Glutamatergic neuron (in vitro differentiated cells): ENCODE measurements at places on chromosomes 4 and X.

GRCh38 chrX:97616883-97617530 is 733.3 kb downstream of the RPA4 start:
- DNase-seq = no peak

DNA sequence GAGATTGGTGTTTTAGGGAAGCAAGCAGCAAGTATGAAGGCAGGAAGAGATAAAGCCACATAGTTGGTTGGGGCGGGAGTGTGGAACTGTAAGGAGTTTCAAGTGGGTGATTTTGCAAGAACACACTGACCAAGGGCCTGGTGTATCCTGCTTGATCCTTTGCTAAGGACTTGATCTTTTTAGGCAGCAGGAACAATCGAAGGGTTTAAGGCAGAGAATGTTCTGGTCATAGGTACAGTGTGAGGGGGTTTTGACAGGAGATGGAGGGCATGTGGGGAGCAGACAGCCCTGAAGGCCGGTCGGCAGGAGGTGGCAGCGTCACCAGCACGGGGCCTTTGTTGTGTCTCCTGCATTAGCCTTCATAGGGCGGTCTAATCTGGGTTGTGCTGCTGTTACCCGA is 54.7 kb downstream of the FAM193A start:
- peak; percentile 45 for DNase-seq

DNA sequence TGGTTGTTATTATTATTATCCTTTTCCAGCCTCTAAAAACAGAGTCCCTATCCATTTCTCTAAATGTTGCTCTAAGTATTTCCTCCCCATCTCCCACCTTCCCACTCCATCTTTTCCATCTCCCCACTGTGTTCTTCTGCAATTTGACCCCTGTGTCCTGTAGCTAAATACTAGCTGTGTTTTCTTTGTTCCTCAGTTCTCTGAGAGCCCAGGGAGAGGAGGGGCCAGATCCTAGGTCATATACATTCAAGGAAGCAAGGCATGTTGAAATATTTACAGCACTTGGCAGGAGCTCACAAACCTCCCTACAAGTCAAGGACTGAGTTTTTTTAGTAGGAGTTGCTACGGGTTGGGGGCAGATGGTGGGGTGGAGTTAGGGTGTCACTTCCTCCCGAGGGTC is 10.5 kb downstream of the SLC16A2 start:
- no peak for DNase-seq

GRCh38 chr4:62030958-62031357 is 830.8 kb downstream of the ADGRL3 start:
- DNase-seq = no peak

- DNase-seq = no peak
Measured at GRCh38 chr4:99457270-99457669, 22.1 kb upstream of the ADH7 start.

GRCh38 chr4:138519436-138519835 is 277.3 kb upstream of the SLC7A11 start:
- no peak for DNase-seq

GRCh38 chrX:152614791-152615190 is 22.9 kb upstream of the GABRQ start:
- DNase-seq = no peak

DNA sequence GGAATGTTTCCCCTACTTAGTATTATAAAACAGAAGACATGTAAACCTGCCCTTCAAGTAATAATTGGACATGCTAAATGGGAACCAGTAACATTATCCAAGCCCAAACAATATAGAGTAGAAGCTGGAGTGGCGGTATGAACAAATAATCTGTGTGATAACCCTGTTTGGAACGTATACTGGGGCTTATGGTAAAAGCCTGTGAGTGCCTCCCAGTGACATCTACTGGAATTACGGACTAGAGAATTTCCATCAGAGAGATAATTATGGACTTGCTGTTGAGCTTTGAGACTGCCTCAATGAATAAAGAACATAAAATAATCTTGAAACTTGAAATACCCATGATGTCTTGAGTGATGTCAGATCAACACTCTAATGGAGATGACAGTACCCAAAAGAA is 406.3 kb upstream of the GRIA3 start:
- no peak for DNase-seq

GRCh38 chr4:159105761-159106243 is 2.9 kb downstream of the RAPGEF2 start:
- no peak for DNase-seq

GRCh38 chr4:41146196-41146595 is 68.1 kb downstream of the APBB2 start:
- no peak for DNase-seq

DNA sequence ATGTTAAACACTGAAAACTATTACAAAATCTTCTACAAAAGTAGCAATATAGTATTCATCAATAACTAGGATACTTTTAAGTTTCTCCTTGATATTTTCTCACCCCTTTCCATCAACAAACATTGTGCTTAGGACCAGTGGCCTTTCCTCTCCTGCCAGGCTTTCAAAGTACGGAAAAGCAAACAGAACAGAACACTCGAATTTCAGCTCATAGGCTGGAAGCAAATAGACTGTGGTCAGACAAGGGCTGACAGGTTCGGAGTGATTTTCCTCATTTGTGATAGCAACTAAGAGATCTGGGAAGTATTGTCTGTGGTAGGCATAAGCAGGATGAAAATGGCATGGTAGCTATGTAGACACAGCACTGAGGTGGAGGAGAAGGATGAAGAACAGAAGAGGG is 68.6 kb upstream of the SORBS2 start:
- DNase-seq = no peak

DNA sequence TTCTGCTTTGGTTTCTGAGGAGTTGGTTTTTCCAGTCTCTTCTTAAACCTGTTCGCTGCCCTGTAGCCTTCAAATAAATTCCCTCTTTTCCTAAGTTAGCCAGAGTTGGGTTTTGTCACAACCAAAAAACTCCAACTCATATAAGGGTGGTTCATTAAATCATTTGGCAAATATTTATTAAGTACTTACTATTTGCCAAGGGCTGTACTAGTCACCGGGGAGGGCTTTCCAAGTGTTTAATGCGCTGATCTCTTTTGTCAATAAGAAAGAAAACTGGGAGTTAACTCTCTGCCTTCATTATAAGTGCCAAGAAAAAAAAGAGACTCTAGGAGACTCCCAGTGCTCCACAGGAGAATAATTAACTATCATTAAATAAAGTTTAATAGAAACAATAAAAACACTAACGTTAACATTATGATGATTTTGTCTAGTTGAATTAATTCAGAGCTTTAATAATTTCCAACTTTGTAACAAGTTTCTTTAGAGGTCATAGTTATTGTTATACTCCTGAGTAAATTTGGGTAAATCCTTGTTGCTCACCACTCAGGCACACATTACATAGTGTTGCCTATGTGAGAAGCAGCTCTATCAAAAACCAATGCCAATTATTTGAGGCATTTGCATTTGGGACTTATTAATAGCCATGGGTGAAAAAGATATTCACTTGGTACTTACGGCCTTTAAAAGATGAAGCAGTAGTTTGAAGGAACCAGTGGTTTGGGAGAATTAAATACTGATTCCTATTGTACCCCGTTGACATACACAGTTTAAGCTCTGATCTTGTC is 122.5 kb upstream of the TEX13D start:
- no peak for DNase-seq

DNA sequence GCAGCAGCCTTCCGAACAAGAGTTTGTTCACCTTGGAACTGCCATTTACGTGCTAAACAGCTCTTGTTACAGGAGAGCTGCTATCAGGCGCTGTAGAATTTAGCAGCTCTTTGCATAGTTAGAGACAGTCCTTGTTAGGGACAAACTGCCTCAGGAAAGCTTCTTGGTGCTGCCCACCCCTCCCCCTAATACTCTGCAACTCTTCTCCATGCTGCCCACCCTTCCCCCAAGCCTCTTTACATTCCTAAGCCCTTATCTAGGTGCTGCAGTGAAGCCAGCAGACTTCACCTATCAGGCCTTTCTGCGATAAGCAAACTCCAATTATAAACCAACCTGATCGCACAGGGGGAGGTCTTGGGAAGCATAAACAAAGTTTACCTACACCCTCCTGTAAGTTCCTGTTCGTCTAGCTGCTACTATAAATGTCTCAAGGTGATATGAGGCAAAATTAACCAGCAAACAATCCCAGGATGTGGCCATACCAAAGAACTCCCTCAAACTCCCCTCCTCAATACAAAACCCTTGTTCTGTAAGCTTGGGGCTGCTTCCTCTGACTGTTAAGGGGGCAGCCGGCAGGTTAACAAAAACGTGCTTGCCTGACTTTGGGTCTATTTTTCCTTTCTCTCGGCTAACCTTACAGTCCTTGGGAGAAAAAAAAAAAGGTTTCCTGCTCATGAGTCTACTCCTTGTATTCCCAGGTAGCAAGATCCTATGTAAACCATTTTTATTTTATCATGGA is 74.0 kb upstream of the GC start:
- DNase-seq = no peak

- DNase-seq = no peak
Measured at GRCh38 chr4:118557298-118557851, 127.8 kb upstream of the METTL14 start.

DNA sequence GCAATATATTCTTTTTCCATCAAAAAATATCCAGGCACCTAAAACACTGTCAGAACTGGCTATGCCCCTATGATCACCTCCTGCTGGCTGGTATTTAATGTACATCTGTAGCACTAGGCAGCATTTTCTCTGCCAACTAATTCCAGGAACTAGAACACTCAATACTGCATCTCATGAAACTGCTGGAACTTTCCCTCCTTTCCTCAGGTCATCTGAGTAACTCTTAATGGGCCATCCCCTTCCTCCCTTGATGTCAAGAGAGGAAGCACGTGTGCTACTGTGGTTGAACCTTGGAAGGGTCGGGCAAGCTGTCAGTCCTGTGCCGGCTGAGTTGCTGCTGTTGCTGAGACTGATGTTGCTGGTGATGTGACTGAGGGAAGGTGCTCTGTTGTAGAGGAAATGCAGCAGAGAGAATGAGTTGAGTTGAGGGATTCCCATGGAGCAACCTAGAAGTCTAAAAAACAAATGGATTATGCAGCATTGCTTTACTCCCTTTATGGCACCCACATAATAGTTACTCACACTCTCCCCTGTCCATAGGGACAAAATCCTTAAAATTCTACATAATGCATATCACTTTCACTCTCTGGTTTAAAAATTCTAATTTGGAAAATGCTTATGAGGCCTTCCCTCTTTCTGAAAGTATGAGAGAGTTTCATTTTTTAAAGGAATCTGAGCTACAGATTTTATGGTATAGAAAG is 39.5 kb downstream of the TMEM165 start:
- DNase-seq = no peak

GRCh38 chr4:95293014-95293413 is 255.8 kb downstream of the UNC5C start:
- no peak for DNase-seq

DNA sequence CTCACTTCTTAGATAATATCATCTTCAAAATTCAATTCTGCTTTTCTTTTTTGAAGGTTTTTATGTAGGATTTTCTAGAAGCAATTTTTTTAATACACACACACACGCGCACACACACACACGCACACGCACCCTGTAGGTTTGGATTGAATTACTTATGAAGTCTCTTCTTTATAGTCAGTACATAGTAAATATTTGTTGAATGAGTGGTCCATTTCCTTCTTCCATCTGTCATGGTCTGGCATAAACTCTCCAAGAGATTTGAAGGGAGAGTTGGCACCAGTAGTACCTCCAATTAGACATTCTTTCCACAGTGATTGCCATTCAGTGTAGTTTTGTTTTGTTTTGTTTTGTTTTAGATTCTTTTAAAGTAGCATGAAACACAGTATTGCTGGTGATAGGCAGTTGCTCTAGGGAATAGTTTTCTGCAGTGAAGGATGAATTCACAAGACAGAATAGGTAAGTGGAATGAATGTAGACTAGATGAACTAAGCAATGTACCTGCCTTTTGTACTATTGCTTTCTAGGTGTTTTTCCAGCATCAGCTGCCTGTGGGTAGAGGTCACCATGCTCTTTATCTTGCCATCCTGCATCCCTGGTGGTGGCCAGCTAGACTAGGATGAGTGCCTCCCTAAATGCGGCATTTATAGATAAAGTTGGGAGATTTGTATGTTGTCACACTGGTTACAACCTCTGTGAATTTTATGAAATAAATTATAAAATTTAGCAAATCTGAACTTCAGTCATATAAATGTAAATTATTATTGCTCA is 20.5 kb downstream of the PDLIM5 start:
- DNase-seq = no peak

GRCh38 chr4:7801001-7801400 is 138.7 kb downstream of the AFAP1 start:
- no peak for DNase-seq

DNA sequence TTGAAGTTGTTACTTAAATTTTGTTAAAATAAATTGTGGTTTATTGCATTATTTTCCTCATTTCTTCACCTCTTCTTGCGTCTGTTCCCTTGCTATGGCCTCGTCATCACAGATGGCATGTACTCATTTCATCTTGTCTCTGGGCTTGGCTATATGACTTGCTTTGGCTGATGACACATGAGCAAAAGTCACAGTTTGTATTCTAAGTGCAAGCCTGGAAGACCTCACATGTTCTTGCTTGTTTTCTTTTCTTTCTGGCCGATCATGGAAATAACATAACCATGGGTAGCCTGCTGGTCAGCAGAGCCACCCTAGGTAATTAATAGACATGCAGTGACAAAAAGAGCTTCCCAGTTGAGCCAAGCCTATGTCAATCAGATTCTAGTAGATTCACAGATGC is 527.9 kb downstream of the SPRY1 start:
- no peak for DNase-seq

- no peak for DNase-seq
Measured at GRCh38 chrX:121570072-121570841, 522.8 kb downstream of the GLUD2 start.

GRCh38 chrX:103063191-103063845 is 653 bp downstream of the BEX1 start:
- DNase-seq = peak; percentile 68

DNA sequence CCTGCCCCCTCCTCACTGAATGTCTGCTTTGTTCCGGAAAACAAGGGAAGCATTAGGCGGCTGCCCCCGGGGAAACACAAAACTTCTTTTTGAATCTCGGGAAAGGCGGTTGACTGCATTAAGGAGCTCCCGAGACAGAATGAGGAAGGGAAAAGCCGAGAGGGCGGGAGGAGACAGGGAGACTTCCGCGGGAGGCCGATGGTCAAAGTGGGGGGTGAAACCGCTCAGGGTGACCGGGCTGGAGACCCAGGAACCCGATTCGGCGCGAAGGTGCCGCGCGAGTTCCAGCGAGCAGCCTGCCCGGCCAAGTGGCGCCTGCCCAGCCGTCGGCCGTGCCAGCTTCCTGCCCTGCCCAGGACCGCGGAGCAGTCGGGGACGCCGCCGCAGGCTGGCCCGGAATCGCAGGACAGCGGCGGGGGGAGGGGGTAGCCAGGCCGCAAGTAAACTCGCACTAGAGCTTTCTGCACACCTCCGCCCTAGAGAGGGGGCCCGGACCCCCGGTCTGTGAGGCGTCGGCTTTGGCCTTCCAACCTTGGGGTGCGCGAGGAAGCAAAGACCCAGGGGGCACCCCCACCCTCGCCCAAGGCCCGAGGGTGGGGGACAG is 55.1 kb upstream of the BCOR start:
- peak; percentile 20 for DNase-seq
